ENCODE measurements at places on chromosomes 12 and 14.

DNA sequence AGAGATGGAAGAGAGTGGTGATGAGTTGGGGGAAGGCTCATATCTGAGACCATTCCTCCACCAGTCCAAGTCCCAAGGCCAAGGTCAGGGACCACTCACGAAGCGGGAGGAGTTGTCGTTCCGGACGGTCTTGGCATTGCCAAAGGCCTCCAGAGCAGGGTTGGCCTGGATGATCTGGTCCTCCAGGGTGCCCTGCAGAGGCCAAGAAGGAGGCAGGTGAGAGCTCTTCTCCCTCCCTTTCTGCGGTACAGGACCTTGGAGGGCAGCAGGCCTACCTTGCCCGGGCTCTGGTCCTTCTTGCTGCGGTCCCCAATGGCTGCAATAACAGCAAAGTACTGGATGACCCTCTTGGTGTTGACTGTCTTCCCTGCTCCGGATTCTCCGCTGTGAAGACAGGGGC lies 4.0 kb downstream of the MYH7 start:
- no peak for DNase-seq

GRCh38 chr12:116065606-116066005 lies 211.9 kb downstream of the MED13L start:
- no peak for DNase-seq

DNA sequence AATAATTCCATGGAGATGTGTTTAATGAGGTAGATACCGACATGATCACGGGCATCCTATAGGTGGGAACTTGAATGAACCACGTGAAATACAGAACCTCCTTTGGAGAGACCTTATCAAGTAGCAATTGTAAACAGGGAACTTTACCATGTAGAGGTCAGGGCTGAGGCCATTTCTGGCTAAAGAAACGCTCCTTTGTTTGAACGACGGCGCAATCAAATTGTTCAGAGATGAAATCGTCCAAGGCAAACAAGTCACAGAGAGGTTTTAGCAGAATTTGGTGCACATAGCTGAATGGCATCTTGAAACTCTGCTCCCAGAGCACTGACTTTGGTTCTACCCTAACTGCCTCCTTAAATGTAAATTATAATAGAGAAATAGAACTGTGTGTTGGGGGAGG lies 9.8 kb downstream of the PRIMA1 start:
- no peak for DNase-seq

- no peak for DNase-seq
Measured at GRCh38 chr12:58309806-58310205, 368.4 kb downstream of the ATP23 start.

DNA sequence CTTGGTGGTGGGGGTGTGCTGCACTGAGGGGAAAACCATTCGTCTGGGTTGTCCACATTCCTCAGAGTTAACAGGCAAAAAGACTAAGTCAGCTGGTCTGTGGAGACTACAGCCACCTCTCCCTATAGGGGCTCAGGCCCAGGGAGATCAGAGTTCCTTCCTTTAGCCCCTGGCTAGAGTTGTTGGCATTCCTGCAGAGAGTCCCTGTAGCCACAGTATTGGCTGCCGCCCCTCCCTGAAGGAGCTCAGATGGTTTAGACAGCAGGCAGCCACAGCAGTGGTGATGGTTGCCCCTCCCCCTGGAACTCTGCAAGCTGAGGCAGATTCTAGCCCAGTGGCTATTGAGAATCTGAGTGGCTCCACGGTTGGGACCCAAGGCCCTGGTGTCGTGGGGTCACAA lies 1072.5 kb upstream of the ATXN7L3B start:
- no peak for DNase-seq

All from T-helper 9 cell (primary cell).